Activated CD4-positive, alpha-beta T cell treated with anti-CD3 and anti-CD28 coated beads, Interleukin-10, Interleukin-2, amounts not matched to agents 100 ng/mL and 50 ng/mL, durations not matched to agents 16 hours and 8 hours (primary cell): ENCODE measurements at places on chromosomes 6 and 20.

- no peak for DNase-seq
Measured at GRCh38 chr6:9467741-9468140, 947.1 kb downstream of the TFAP2A start.

GRCh38 chr6:106309766-106310373, 15.7 kb downstream of the ATG5 start:
- DNase-seq = no peak

GRCh38 chr6:4274382-4275082, 139.2 kb upstream of the ECI2 start:
- DNase-seq = no peak

GRCh38 chr20:24823989-24824693, 124.9 kb upstream of the CST7 start:
- no peak for DNase-seq

- no peak for DNase-seq
Measured at GRCh38 chr6:163490826-163491577, 76.5 kb downstream of the QKI start.

- no peak for DNase-seq
Measured at GRCh38 chr6:16338577-16339264, 100.3 kb downstream of the GMPR start.

- no peak for DNase-seq
Measured at GRCh38 chr6:125445054-125445453, 143.3 kb upstream of the HDDC2 start.

- no peak for DNase-seq
Measured at GRCh38 chr20:10625641-10626040, 48.2 kb downstream of the JAG1 start.

GRCh38 chr6:17218023-17218748, 63.0 kb upstream of the RBM24 start:
- DNase-seq = no peak
